ENCODE measurements at places on chromosomes 1 and 21. TPM values are rescaled to one million over a fixed set of nuclear protein-coding genes. Genes with fewer than 3 reads are reported as not detected.

Gene RXFP4
- not detected for polyA plus RNA-seq

Gene CASZ1
- 15.7 TPM for polyA plus RNA-seq

Gene CLDN19
- 93.4 TPM for polyA plus RNA-seq

Gene UBL4B
- polyA plus RNA-seq = not detected

Gene ARV1
- polyA plus RNA-seq = 21.4 TPM

Gene LCE4A
- not detected for polyA plus RNA-seq

Gene C1orf185
- polyA plus RNA-seq = not detected

Gene DNASE2B
- polyA plus RNA-seq = 0.18 TPM

Gene CR1L
- 1.3 TPM for polyA plus RNA-seq

DNA sequence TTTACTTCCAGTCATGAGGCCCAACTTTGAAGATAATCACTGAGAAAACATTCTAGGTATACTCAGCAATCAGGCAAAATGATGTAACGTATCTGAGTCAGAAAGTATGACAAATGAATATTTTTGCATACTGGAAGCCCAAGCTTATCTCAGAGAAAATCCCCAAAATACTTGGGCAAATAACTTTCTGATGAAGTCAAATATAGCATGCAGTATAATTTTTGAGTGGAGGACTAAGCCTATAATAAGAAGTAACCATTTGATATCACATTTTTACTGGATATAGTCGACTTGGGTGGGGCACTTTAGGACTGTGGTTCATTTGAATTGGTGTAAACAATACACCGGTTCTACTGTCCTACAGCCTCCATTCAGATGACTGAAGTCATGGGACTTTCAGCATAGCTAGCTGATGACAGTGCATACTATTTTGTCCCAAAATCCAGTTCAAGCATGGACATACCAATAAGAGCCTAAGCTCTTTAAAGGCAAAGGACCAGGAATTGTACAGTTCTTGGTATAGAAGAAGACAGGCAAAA, 2.3 kb upstream of the GADD45A start:
- DNase-seq = no peak

DNA sequence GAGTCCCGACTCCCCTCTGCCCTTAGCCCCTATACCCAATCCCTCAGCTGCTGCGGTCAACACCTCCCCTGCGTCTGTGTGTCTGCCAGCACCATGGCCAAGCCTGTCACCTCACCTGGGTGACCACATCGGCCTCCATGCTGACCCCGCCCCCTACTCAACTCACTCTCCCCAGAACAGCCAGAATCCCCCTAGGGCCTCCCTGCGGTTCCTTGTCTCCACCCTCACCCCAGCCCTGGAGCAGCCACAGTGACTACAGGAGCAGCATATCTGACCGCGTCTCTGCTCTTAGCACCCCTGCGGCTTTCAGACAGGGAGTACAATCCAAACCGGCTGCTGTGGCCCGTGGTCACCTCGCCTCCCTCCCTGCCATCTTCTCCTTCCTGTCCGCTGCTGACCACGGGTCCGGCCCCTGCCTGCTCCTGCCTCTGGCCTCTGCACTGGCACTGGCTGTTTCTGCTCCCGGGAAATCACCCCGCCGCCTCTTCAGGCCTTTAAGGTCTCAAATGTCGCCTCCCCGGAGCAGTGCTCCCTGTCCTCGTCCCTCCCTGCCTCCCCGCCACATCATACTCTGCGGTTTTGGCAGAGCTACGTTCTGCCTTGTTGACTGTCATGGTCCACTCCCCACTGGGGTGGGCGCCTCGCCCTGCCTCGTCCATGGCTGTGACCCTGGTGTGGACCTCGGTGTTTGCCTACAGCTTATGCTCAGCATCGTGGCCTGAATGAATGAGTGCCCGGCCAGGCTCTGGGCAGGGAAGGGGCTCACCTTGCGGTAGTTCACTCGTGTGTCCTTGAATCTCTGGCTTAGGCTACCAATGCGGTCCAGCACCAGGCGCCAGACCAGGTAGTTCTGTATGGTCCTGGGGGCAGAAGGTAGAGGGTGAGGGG, 11.1 kb downstream of the PRXL2B start:
- DNase-seq = no peak

- no peak for DNase-seq
Observed at GRCh38 chr1:165861911-165862310, 34.5 kb downstream of the UCK2 start.

DNA sequence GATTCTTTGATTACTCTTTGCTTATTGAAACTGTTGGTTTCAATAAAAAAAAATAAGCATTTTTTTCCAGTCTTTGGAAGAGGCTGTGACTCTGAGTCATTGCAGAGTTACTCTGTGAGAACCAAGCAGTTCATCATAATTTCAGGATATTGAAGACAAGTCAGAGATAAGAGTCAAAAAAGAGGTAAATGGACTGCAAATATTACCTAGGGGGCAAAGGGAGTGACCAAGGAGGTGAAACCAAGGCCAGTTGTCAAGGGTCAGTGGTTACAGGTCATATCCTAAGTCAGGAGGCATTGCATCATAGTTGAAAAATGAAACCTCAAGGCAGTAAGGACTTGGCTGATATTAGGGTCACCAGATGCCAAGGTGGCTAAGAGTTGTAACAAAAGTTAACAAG, 597.1 kb upstream of the USP24 start:
- DNase-seq = no peak

DNA sequence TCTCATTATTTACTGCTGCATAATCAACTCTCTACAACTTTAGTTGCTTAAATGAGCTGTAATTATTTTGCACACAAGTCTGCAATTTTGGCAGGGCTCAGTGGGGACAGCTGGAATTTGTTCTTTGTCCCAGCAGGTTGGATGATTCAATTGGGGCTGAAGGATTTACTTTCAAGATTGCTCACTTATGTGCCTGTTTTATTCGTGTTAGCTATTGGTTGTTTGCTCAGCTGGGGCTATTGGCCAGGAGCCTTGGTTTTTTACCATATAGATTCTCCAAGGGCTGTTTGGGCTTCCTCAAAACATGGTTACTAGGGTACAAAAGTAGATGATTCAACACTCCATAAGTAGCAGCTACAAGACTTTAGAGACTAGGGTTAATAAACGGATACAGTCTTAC, 13.4 kb downstream of the OR10R2 start:
- no peak for DNase-seq

- DNase-seq = no peak
Observed at GRCh38 chr1:81327103-81327710, 473.5 kb upstream of the ADGRL2 start.

- no peak for DNase-seq
Observed at GRCh38 chr1:109399326-109399957, 1.7 kb upstream of the SORT1 start.

DNA sequence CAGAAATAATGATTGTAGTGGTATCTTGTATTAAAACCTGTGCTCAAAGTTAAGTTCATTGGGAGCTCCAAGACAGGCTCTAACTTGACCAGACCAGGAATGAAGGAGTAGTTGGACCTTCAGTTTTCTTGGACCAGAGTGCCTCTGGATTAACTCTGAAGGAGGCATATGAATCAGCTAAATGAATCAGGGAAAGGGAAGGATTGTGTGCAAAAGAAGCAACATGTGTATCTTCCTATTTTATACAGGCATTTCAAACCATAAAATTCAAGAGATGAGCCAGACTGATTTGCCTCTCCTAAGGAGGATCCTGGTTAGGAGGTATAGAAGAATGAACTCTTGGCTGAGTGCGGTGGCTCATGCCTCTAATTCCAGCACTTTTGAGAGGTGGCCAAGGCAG, 71.4 kb downstream of the CC2D1B start:
- no peak for DNase-seq

GRCh38 chr1:151867321-151867720, 13.8 kb upstream of the THEM5 start:
- DNase-seq = no peak

- DNase-seq = no peak
Observed at GRCh38 chr1:153572569-153573015, 6.9 kb upstream of the S100A2 start.

DNA sequence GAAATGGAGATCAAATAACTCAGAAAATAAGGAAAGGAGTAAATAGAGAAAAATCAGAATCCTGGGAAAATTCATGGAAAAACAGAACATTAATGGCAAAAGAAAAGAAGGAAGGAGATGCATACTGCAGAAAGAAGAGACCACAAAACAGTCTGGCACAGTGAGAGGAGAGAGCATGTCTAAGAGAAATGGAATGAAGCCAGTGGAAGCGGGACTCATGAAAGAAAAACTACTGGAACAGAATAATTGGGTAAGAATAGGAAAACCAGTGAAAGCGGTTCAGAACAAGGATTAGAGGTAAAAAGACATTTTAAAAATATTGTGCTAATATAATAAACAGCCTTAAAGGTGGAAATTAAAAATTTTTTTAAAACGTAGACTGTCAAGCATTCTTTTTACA, 93.6 kb upstream of the GREM2 start:
- DNase-seq = no peak

DNA sequence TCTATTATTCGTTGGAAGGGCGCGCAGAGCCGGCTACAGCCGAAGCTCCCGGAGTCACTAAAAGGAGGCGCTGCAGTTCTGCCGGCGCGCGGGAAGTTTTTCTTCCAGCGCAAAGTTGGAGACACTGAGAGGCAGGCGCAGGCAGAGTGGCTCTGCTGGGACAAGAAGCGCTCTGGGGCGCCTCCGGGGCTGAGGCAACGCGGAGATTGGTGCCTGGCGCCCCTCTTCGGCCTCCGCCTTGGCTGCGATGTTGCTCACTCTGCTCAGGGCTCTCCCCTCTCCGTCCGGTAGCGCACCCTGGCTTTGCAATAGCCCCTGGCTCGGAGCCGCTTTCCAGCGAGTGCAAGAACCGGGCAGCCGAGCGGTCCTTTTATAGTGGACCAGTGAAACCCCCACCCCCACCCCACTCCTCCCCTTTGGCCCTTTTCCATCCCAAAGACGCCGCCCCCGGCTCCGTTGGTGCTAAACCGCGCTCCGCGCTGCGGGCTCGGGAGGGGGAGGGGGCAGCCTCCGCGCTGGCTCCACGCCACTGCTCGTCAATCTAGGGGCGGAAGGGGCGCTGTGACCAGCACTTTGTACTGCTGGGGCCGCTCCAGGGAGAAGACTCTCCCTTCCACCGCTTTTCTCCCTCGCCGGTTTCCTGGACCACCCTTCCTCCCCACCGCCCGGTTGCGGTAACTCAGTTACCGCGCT, at the start of gene ADAMTS1:
ADAMTS1 (minus strand) TSS at position 344 of the 693 bp plus-strand sequence. CDS start 455 bp downstream, outside the sequence.
- DNase-seq = peak; percentile 88

- no peak for DNase-seq
Observed at GRCh38 chr1:151425103-151425502, 25.7 kb downstream of the PSMB4 start.

GRCh38 chr21:26887251-26887650, 42.0 kb upstream of the ADAMTS1 start:
- DNase-seq = no peak

- DNase-seq = no peak
Observed at GRCh38 chr21:44263768-44264167, 2.1 kb upstream of the DNMT3L start.

DNA sequence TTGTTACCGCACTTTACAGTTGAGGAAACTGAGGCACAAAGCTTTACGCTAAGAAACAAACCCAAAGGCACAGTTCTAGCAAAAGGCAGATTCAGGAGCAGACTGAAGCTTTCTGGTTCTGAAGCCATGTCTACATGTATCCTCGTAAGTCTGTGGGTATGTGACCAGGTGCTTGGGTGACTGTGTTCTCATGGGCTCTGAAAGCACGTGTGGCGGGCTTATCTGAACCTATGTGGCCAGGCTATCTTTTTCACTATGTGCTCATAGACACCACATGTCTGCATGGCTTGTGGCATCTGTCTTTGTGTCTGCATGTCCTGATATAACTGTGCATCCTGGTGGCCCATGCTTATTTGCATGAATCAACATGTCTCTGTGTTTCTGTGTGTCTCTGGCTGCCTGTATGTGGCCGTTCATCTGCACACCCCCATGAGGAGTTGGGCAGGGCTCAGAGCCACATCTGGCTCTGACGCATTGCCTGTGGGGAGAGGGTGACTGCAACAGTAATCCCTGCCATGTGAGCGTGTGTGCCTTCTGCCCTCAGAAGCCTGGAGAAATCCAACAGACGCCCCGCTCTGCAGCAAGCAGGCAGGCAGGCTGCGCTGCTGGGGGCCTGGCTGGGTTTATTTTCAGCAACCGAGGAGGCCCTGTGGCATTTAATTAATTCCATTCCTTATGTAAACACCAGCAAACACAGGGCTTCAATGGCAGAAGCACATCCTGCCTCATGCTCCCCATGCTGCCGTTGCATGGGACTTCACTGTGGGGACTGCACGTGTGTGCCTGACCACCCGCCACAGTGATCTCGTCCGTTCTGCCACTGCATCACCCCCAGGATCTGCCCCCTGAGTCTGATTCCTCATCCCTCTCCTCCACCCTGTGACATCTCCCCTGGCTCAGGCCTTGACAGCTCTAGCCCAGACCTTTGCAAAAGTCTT, 115.4 kb downstream of the TRABD2B start:
- no peak for DNase-seq

DNA sequence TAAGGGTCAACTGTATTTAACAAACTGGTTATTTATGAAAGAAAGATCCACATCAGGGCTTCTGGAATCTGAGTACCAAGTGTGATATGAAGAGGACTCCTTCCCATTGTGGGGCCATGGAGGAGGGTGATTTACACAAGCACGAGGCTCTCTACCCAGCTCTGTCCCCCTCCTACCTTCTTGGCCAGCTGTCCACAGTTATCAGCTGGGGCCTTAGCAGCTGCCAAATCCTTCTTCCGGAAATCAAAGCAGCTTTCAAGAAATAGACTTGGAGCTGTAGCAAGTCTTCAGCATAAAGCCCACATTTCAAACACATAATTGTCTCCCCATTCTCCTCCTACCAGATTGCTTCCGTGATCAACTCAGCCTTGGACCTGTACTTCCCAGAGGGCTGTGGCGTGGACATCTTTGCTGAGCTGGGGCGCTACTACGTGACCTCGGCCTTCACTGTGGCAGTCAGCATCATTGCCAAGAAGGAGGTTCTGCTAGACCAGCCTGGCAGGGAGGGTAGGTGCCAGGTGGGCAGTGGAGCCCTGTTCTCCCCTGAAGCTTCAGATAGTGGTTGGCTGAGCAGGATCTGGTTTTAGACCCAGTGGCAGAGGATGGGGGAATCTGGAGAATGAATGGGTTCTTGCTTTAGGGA, 15.5 kb downstream of the AZIN2 start:
- no peak for DNase-seq

- DNase-seq = no peak
Observed at GRCh38 chr1:181129771-181130606, 41.5 kb downstream of the IER5 start.

DNA sequence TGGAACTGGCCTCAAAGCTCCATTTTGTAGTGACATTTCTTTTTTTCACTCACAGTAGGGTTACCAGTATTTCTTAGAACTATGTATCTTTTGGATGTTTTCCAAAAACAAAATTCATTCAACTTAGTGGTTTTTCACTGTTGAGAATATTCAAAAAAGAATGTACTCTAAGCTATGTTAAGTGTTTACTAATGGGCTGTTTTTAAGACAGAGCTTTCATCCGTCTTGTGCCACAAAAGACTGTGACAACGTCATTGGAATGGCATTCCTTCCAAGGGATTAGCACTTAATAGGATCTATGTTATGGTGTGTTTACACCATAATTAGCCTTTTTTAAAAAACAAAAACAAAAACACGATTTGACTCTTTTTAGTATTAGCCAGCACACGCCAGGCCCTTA, 66.8 kb downstream of the TTC3 start:
- no peak for DNase-seq

All from renal cortex interstitium (tissue), 15 donors.